Iris pigment epithelial cell (primary cell): ENCODE measurements at places on chromosomes 1 and 21.
A peak's percentile ranks its signal among the peaks of the same experiment; 100 is the strongest.

DNA sequence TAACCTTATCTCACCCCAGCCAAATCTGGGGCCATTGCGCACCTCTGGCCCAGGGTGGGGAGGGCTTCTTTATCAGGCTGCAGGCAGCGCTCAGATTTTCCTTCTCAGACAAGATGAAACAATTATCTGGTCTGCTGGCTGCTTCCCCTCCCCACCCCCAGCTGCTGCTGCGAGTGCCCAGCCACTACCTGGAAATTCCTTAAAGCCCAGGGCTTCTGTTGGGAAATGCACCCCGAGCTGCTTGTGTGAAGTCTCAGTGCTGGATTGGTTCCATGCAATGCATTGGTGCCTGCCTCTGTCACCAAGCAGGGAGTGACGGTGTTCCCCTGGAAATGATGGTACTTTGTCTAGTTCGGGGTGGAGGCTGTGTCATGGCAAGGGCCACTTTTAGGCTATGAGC, 18.5 kb upstream of the ACTL8 start:
- DNase-seq: no peak

DNA sequence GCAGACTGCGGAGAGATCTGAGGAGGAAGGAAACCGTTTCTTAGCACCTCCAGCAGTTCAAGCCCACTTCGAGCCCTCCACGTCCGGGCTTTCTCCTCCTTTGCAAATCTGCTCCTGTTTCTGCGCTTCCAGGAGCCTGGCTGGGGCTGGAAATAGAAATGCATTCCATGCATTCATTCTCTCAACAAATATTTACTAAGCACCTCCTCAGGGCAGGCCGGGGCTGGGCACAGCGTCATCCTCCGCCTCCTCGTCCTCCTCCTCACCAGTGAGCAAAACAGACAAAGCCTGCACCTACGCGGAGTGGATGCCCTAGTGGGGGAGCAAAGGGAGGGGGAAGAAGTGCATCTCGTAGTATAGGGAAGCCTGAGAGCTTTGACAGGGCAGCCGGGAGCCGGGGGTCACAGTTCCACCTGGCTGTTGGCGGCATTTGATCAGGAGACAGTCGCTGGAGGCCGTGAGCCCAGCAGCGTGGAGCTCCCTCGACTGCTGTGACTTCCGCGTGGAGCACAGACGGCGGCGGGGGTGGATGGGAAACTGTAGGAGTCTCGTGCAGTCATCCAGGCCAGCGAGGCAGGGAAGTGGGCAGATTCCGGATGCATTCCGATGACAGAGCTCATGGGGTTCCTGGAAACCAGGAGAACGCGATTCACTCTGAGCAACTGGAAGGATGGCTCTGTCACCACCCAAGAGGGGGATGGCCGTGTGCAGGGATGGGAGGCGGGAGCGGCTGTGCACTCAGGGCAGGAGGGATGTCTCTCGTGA, 93.5 kb downstream of the SIK1 start:
- DNase-seq: peak; percentile 84

GRCh38 chr1:51534447-51534846, 15.4 kb upstream of the EPS15 start:
- no peak for DNase-seq

- no peak for DNase-seq
Measured at GRCh38 chr1:234062166-234062565, 157.7 kb downstream of the SLC35F3 start.

GRCh38 chr1:8276932-8277331, 41.0 kb upstream of the SLC45A1 start:
- DNase-seq: no peak

- peak; percentile 3 for DNase-seq
Measured at GRCh38 chr1:65793359-65793732, 651 bp downstream of the PDE4B start.

GRCh38 chr1:196367838-196368237, 240.4 kb downstream of the KCNT2 start:
- no peak for DNase-seq

DNA sequence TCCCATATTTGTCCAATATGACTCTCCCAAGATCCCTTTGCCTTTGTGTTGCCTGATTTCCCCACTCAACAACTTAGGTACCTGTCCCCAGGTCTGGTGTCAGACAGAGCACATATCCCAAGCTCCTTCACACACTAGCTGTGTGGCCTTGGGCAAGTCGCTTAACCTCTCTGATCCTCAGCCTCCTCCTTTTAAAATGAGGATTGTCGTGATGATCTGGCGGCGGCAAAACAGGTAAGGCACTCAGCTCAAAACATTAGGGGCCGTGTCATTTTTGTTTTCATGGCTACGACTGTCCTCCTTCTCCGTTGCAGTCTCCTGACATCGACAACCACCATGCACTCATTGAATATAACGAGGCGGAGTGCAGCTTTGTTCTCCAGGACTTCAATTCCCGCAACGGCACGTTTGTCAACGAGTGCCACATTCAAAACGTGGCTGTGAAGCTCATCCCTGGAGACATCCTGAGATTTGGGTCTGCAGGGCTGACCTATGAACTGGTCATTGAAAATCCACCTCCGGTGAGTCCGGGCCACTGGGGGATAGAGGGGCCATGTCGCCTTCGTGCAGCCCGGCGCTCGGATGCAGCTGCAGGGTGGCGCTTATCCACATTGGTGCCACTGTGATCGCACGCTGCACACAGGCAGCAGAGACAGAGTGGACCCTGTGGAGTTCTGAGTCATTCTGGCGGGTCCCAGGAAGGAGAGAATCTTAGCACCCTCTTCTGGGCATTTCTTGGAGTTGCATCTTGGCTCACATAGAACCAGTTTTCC, 25.2 kb downstream of the FHAD1 start:
- peak; percentile 67 for DNase-seq

DNA sequence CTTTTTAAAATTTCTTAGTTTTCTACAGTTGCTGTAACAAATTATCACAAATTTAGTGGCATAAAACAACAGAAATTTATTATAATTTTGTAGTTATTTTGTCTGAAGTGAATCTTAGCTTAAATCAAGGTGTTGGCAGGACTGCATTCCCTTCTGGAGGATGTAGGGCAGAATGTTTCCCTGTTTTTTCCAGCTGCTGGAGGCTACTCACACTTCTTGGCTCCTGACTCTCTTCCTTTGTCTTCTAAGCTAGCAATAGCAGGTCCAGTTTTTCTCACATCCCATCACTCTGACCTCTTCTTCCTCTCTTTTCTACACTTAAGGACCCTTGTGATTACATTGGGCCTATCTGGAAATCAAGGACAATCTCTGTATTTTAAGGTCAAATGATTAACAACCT, 84.1 kb downstream of the PKN2 start:
- DNase-seq: no peak

GRCh38 chr1:85334962-85335361, 58.5 kb upstream of the BCL10 start:
- peak; percentile 77 for DNase-seq

GRCh38 chr1:59560807-59561450, 253.8 kb upstream of the HOOK1 start:
- DNase-seq: no peak

GRCh38 chr1:174197088-174197487, 37.8 kb downstream of the RABGAP1L start:
- no peak for DNase-seq
